ENCODE measurements at places on chromosomes 1 and 21.

DNA sequence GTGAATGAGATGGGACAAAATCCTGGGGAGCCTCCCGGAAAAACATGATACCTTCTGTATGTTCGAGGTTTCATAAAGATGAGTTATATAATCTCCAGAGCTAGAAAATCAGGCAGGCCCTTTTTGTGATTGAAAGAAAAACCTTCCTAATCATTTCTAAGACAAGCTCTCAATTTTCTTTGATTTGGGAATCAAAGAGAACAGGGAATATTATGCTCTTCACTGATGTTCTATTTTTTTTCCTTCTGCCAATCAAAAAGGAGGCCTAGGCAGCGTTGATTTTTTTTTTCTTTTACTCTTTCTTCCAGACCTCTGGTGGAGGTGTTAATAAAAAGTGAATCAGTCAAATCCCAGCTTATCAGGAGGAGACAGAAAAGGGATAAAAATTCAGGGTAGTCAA, 34.5 kb downstream of the DIRAS3 start:
- no peak for DNase-seq

DNA sequence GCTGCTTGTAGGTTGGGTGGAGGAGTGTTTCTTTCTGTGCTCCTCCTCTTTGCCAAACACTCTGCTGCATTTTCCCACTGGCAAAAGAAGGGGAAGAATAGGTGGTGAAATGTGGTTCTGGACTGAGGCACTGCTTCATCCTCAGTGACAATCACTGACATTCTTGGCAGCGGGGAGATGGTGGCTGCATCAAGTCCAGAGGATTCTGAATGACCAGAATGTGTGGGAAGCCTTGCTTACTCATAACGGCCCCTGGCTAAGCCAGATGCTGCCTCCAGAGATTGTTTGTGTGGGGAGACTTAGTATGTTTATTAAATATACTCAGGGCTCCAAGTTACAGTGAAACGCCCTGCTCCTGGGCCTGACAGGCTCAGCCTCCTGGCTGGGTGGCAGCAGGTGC, 160.3 kb downstream of the CACNA1E start:
- no peak for DNase-seq

GRCh38 chr1:231359113-231359512, 21.0 kb downstream of the SPRTN start:
- DNase-seq, result no peak

DNA sequence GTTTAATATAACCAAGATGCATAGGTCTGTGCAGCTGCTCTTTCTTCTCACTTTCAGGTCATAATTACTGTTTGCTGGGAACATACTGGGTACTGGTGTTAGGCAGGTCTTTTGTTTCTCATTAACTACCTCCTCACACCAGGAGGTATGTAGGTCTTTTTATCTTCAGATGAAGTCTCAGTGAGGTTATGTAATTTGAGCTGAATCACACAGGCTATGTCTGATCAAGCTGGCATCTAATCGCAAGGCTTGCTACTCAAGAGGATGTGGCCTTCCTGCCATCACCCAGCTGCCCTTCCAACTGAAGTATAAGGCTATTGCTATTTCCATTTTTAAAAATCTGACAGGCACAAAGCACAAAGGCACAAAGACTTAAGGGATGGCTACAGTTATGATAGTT, 96.4 kb downstream of the RUNX1 start:
- no peak for DNase-seq

GRCh38 chr1:156553860-156554485, 18.4 kb downstream of the IQGAP3 start:
- DNase-seq, result no peak

DNA sequence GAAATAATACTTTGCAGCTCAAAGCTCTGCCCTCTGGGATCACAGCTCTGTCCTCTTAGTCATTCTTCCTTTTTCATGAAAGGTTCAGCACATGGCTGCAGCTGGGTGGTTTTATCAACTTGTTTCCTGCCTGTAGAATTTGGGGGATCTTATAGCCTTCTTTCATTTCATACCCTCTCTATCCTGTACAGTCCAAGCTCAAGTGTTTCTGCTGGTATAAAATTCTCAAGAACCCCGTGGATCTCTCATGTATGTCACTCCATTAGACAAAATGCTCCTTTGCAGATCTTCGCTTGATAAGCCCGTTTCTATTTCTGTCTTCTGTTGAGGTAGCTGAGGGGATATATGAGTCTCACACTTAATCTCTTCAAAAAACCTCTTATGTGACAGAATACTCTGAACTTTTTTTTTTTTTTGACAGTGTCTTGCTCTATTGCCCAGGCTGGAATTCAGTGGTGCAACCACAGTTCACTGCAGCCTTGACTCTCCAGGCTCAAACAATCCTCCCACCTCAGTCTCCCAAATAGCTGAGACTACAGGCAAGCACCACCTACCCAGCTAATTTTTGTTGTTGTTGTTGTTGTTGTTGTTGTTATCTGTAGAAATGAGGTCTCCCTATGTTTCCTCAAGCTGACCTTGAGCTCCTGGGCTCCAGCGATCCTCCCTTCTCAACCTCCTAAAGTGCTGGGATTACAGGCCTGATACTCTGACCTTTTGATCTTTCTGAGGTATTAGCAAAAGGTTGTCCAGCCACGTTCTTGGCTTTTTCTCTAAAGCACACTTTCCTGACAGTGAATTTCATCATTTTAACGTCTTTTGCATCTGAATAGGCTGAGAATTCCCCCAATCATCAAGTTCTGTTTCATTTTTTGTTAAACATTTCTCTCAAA, 24.6 kb upstream of the COL9A2 start:
- DNase-seq, result no peak

- DNase-seq, result no peak
These were observed 301.8 kb downstream of the KCNT2 start for GRCh38 chr1:196306421-196306820.

GRCh38 chr1:6581561-6582305, 1.9 kb downstream of the ZBTB48 start:
- no peak for DNase-seq

DNA sequence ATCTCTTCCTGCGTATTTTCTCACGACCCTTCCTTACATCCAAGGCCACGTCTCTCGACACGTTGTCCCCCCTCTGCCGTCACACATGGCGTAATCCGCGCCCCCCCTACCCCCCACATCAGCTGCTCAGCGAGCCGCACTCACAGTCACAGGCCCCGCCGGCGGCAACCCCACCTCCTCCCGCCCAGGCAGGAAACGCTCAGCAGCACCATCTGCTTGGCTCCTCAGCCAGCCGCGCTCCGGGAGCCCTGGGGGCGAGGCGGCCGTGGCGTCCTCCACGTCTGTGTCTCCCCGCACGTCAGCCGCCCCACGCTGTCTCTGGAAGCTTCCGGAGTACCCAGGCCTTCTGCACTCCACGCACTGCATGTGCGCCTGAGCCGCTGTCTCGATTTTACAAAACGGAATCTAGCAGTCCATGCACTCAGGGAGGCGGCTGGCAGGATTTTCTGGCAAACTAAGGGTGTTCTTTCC, 64.6 kb downstream of the SIK1 start:
- DNase-seq, result no peak

- DNase-seq, result no peak
These were observed 53.9 kb upstream of the TIAM1 start for GRCh38 chr21:31397939-31398338.

DNA sequence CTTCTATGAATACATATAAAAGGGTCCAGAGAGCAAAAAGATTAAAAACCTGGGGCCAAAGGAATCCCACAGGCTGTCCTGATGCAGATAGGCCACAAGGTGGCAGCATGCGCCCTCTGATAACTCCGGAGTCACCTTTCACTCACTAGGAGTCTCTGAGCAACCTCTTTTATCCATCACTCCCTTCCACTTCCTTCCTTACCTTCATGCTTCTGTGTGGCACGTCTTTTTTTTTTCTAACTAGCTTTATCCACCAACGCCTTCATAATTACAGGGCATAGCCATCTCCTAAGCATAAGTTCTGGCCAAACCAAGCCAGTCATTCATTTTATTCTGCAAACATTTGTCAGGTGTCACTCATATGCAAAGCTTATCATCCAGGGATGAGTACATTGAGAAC, 3.9 kb upstream of the PGLYRP4 start:
- peak; percentile 72 for DNase-seq

DNA sequence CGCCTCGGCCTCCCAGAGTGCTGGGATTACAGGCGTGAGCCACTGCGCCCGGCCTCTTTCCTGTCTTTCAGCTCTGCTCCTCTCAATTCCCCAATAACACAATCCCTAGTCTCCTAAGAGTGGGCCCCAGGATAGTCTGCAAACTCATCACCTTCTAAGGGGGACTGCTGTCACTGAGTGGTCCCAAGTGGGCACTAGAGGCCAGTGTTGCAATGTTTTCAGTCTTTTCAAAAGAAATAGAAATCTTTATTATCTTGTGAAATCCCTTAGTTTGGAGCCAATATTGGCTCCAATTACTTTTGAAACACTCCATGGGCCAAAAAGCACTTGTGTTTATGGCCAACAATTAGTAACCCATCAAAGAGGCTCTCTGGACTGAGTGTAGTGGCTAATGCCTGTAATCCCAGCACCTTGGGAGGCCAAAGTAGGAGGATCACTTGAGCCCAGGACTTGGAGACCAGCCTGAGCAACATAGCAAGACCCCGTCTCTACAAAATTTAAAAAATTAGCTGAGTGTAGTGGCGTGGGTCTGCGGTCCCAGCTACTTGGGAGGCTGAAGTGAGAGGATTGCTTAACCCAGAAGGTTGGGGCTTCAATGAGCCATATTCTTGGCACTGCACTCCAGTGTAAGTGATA, 28.6 kb upstream of the ZNF697 start:
- DNase-seq, result no peak

GRCh38 chr1:214983126-214983869, 99.2 kb upstream of the KCNK2 start:
- no peak for DNase-seq

DNA sequence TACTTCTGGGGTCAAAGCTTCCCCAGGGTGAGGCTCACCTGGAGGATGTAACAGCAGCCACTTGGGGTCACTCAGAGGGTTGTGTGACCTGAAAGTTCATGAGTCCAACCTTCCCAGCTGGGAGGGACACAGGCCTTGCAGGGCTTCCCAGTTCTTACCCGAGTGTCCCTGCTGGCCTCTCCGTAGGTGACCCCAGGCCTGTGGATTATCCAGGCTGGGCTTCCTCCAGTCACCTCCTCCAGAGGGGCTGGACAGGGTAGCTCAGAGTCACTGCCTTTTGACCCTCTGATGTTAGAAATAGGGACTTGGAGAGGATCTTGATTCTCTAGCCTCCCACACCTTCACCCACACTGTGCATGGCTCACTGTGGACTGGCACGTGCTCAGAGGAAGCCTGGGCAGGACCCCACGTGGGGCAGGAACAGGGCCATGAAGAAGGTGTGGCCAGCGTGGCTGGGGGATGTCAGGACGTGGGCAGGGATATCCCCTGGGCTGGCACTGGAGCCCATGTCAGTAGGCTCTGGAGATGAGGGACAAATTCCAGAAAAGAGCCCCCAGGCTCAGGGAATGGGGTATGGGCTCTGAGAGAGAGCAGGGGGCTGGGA, 131.8 kb downstream of the ACTL8 start:
- DNase-seq, result no peak

- no peak for DNase-seq
These were observed 81.0 kb upstream of the ETV3 start for GRCh38 chr1:157219182-157219581.

GRCh38 chr1:115969509-115969908, 6.8 kb upstream of the SLC22A15 start:
- DNase-seq, result peak; percentile 79

DNA sequence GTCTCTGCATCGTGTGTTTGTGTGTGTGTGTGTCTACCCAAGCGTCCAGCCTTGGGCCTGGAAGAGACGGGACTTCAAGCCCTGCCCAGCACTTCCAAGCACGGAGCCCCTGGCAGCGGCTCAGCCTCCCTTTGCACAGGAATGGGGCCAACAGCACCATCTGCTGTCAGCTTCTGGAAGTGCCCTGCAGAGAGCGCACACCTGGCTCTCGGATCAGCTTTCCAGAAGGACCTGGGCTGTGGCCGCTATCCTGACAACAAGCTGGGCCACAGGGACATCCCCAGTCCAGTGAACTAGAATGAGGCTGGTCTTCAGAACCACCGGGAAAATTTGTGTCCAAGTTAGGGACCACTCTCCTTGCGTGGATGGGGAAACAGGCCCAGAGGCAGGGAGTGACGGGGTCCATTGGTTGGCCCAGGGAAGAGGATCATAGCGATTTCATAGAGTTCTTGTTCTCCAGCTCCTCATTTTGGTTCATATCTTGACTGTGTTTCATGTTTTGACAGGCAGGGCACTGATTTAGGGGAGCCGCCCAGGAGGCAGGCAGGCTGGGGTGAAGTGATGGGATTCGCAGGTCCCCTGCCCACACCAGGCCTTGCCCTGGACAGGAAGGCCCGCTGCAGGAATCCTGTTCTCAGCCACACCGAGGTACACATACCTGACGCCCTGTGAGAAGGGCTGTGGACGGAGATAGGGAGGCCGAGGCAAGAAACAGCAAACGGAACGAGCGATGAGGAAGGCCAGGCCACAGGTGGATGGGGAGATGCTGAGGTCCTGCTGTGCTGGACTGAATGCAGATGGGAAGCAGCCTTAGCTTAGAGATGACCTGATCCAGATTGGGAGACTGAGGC, 38.4 kb downstream of the TAS1R2 start:
- DNase-seq, result peak; percentile 86

DNA sequence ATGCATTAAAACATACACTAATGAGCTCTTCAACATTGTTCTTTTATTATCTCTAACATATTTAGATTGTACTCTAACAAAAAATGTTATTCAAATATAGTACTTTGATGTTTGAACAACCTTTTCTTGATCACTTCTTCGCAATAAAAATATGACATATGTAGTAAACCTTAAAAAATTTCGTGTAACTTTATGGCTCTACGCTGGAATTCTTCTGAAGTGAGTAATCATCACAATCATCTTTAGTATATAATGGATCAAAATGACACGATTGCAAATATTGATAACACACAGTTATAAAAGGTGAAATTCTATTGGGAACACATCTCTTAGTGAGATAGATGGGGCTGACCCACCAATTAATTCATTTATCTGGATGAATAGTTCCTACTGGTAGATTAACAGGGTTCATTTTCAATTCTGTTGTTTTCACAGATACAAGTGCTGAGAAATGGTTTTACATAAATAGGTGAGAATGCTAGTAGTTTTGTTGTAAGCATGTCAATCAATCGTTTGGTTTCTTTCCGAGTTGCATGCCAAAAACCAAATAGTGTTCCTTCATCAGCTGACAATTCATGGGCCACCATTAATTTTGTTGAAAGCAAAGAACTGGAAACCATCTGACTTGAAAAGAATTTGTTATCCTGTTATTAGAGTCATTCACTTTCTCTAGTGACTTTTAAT, 1.5 kb upstream of the ZMPSTE24 start:
- no peak for DNase-seq

- no peak for DNase-seq
These were observed 6.2 kb upstream of the CAMK1G start for GRCh38 chr1:209577346-209577745.
